NCI-H2107 (cell line): ENCODE measurements at places on chromosomes 7 and 10.

DNA sequence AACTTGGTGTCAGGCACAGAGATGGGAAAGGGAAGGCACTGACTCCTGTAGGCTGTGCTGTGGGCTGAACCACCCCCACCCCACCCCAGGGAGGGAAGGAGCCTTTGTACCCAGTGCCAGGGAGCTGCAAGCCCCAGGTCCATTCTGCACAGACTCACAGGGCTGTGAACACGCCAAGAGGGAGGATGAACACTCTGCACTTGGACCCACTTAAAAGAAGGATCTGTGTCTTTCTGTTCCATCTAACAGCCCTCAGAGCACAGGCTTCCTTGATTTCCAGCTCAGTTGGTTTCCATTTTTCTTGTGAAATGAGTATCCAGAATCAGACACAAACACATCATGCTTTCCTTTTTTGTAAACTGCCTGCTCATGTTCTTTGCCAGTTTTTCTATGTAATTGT lies 84.9 kb downstream of the GRB10 start:
- no peak for DNase-seq

DNA sequence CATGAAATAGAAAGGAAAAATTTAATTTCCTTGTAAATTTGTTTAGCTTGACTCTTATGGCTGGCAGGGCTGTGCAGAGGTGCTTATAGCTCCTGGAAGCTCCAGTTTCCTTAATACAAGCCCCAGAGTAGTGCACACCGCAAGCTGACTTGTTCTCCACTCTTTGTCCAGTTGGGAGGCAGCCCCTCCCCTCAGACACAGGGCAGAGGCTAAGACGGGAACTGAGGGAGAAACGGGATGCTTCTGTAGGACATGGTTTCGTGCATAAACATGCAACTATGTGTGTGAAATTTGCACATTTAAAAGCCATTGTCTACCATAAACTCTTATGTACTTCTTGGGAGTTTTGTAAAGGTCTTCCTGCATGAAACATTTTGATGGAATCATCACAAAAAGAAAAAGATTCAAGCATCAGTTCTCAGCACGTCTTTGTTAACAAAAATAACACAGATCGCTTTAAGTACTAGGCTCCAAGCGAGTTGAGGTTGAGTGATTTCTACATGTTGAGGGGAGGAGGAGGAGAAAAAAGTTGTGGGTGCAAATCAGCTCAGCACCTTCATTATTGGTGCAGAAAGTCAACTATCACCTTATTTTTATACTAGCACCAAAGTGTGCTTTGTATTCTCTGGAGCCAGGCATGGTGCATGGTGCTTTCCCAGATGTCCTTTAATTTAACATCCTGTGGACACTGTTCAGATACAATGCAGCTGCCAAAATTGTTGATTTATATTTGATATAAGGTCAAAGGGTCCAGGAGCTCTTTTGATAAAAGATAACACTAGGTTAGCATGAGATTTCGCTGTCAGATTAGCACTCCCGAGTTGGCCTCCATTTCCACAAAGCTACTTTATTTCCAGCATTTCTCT lies 124.5 kb downstream of the CHN2 start:
- no peak for DNase-seq

DNA sequence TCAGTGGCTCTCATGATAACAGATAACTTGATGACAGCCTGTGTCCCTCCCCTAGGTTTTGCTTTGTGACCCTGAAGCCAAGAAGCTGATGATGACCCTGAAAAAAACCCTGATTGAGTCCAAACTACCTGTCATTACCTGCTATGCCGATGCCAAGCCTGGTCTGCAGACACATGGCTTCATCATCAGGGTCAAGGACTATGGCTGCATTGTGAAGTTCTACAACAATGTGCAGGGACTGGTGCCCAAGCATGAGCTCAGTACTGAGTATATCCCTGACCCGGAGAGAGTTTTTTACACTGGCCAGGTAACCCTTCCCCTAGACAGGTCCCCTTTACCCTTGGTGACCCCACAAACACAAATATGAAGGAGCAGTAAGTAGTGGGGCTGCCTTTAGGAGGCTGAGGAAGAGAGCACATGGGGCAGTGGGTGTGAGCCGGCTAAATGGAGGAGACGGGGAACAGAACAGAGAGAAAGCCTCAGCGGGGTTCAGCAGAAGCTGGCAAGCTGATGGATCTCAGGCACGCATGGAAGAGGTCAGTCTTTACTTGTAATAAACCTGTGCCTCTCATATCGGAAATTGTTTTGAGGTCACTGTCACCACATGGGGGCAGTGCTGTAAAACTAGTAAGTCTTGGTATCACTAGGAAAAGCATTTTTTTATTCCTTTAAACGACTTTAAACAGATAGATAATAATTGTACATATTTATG lies 20.2 kb downstream of the PDCD11 start:
- no peak for DNase-seq

- DNase-seq: no peak
These were observed 47.1 kb upstream of the GAD2 start for GRCh38 chr10:26169466-26169865.

- no peak for DNase-seq
These were observed 40.0 kb downstream of the MINPP1 start for GRCh38 chr10:87544721-87545120.

DNA sequence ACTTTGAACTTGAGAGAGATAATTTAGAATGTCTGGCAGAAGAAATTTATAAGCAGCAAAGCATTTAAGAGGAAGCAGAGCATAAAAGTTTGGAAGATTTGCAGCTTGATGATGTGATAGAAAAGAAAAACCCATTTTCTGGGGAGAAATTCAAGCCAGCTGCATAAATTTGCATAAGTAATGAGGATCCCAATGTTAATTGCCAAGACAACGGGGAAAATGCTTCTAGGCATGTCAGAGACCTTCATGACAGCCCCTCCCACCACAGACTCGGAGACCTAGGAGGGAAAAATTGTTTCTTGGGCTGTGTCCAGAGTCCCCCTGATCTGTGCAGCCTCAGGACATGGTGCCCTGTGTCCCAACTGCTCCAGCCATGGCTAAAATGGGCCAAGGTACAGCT lies 263.6 kb upstream of the POT1 start:
- DNase-seq: no peak

DNA sequence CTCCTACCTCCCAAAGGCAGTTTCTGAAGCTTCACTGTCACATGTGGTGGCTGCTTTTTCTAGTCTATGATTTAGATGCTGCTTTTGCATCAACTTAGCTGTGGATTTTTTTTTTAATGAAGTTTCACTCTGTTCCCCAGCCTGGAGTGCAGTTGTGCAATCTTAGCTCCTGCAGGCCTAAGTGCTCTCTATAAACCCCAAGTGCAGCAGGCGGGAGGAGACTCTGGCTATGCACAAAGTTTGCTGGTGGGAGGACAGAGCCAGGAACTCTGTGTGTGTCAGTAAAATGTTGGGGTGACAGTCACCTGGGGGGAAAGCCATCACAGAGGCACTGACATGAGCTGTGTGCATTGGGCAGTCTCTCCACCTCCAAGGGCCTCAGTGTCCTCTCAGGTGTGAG lies 138.8 kb upstream of the FAM20C start:
- DNase-seq: no peak

GRCh38 chr7:18518555-18518954 lies 23.0 kb downstream of the HDAC9 start:
- DNase-seq: no peak

DNA sequence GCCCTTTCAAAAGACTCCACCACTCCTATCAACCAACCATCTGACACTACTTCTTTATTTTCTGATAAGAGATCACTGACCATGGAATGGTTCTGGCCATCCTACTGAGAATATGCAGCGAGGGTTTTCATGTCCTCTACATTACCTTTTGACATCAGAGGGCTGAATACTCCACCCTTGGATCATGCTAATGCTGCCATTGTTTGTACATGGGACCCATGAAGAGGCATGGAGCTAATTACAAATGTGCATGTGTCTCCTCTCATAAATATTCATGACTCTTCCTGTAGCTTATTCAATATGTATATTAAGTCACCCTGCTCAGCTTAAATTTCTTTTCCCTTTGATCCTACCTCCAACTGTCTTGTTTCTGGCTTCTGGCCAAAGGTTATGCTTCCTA lies 1065.8 kb upstream of the GHITM start:
- no peak for DNase-seq

DNA sequence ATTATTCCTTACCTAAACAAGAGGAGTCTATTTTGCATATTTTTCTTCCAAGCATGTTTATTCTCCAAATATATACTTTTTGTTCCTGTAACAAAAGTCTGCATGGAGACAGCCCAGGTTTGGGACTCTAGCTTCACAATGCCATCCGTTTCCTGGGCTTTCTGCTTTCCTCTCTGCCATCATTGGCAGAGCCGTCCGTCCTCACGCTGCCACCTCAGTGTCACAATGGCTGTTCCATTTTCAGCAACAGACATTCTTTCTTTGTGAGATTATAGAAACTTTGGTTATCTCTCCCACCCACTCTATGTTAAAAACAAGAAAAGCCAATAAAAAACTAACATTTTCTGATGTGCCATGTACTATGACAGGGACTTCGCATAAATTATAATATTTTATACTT lies 825.2 kb downstream of the REEP3 start:
- no peak for DNase-seq

DNA sequence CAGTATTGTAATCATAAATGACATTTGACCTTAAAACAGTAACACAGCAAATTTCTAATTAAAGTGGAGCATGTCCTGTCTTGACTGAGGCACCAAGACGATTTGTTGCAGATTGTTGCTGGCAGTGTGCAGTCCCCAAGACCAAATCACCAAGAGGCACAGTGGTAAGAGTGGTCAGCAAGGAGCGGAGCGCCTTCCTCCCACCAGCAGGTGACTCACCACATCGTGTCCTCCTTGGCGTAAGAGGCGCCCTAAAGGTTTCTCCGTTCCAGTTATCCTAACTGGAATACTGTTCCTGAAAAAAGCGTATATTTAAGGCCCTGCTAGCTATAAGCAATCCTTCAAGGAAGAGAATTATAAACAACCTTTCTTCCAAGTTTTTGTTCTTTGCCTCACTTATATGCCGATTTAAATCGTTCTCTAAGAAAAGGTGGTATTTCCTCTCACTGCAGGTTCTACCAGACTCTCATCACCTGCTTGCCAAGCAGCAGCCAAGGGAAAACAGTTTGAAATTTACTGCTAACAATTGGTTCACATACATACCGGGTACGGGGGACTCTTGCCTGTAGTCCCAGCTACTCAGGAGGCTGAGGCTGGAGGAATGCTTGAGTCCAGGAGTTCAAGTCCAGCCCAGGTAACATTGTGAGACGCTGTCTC lies 10.7 kb upstream of the REPIN1 start:
- DNase-seq: no peak

GRCh38 chr7:150388709-150389531 lies 9.8 kb downstream of the ZNF775 start:
- DNase-seq: no peak

DNA sequence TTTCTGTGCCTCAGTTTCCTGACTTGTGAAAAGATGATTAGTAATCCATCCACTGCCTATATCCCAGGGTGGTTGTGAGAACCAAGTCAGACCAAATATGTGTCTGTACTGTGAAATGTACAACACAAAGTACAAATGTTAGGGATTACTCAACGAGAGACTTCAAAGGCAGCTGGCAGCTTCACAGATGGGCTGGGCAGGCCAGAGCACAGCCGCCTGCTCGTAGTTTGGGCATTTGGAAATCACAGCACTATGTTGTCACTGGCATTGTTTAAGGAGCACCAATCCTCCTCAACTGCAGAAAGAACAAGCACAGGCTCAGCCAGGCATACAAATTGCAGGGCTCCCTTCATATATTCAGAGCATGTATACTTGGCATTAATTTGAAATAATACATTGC lies 64.5 kb upstream of the C10orf90 start:
- no peak for DNase-seq

DNA sequence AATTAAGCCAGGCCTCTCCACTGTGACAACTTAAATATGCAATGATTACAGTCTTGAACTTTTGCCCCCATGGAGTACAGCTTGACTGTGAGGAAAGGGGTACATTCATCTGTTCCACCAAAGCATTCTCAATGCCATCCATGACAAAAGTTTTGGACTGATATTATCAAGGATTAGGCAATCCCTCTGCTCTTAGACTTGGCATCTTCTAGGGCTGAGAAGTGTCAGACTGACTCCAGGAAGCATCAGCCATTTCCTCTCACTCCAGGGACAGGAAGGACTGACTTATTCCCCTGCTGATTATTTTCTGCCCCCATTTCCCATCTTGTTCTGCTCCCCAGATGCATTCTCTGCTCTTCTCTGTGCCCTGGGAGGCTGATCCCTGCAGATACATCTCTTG lies 69.7 kb downstream of the ZNF365 start:
- no peak for DNase-seq

DNA sequence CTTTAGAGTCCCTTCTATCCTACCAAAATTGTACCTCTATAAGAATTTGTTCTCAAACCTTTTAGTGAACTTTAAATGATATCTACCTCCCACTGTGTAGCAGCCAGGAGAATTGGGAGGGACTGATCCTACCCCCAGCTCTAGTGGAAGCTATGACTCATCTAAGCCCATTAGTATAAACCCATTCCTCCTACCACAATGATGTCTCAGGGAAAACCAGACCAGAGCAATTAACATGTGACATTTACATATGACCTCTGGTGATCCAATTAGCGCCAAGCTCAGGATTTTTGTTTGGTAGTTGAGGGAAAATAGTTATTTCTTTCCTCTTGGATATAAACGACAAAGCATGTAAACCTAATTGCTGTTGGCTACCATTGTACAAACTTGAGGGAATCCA lies 33.1 kb upstream of the R3HCC1L start:
- DNase-seq: no peak

- DNase-seq: no peak
These were observed 322.9 kb upstream of the AKR1E2 start for GRCh38 chr10:4503076-4503475.

DNA sequence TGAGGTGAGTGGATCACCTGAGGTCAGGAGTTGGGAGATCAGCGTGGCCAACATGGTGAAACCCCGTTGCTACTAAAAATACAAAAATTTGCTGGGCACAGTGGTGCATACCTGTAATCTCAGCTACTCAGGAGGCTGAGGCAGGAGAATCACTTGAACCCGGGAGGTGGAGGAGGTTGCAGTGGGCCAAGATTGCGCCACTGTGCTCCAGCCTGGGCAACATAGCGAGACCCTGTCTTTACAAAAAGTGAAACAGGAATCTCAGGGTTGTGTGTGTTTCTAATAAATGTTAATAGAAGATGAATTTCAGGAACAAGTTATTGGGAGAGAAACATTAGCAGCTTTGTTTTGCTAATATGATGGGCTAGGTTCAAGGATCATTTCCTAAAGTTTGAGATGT lies 19.9 kb downstream of the PPP2R2D start:
- no peak for DNase-seq

GRCh38 chr10:30826679-30827078 lies 197.1 kb upstream of the LYZL2 start:
- no peak for DNase-seq

DNA sequence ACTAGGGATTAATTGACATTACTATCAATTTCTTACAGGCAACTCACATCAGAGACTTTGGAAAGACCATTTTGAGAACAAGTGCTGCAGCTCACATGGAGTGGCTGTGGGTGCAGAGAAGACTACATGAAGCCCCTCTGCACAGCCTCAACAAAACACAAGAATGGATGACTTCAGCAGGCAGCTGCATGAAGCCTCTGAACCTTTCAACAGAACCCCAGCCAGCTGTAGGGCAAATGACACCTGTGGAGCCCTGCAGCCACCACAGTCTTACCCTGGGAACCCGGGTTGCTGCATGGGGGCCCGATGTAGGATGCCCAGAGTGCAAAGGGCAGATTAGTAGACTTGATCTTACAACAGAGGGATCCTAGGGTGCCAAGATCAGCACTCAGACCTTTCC lies 62.0 kb upstream of the CAMK2B start:
- no peak for DNase-seq

GRCh38 chr7:81408728-81409127 lies 361.1 kb downstream of the HGF start:
- no peak for DNase-seq

- no peak for DNase-seq
These were observed 126.7 kb upstream of the PRSS58 start for GRCh38 chr7:142384493-142384922.
